ENCODE measurements at places on chromosomes 16 and 17. TPM values are rescaled to one million over a fixed set of nuclear protein-coding genes. Genes with fewer than 3 reads are reported as not detected.

The DUS2 gene
- 15.4 TPM for total RNA-seq

The HSPB9 gene
- total RNA-seq, result not detected

The TMEM235 gene
- not detected for total RNA-seq

The UTS2R gene
- not detected for total RNA-seq

The CETP gene
- not detected for total RNA-seq

The DPEP1 gene
- not detected for total RNA-seq

The KRT31 gene
- total RNA-seq, result not detected

The GLTPD2 gene
- not detected for total RNA-seq

The ATP6V0A1 gene
- total RNA-seq, result 11.8 TPM

The OR4D1 gene
- not detected for total RNA-seq

- no peak for DNase-seq
Observed at GRCh38 chr17:56373981-56374833, 219.3 kb upstream of the NOG start.

DNA sequence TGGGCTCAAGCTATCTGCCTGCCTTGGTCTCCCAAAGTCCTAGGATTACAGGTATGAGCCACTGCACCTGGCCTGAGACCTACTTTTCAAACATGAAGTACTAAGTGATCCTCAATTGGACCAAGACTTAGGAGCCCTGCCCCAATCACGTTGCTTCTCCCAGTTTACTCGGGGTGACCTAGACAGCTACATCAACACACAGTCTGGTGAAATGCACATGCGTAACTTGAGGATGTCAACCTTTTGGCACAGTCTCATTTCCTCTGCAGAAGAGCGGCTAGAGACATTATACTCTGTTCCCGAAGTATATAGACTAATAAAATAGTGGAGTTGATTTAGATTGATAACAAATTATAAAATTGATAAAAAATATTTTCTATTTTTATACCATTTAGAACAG lies 17.1 kb downstream of the FTO start:
- no peak for DNase-seq

- DNase-seq, result no peak
Observed at GRCh38 chr16:74199066-74199841, 97.4 kb upstream of the PSMD7 start.

DNA sequence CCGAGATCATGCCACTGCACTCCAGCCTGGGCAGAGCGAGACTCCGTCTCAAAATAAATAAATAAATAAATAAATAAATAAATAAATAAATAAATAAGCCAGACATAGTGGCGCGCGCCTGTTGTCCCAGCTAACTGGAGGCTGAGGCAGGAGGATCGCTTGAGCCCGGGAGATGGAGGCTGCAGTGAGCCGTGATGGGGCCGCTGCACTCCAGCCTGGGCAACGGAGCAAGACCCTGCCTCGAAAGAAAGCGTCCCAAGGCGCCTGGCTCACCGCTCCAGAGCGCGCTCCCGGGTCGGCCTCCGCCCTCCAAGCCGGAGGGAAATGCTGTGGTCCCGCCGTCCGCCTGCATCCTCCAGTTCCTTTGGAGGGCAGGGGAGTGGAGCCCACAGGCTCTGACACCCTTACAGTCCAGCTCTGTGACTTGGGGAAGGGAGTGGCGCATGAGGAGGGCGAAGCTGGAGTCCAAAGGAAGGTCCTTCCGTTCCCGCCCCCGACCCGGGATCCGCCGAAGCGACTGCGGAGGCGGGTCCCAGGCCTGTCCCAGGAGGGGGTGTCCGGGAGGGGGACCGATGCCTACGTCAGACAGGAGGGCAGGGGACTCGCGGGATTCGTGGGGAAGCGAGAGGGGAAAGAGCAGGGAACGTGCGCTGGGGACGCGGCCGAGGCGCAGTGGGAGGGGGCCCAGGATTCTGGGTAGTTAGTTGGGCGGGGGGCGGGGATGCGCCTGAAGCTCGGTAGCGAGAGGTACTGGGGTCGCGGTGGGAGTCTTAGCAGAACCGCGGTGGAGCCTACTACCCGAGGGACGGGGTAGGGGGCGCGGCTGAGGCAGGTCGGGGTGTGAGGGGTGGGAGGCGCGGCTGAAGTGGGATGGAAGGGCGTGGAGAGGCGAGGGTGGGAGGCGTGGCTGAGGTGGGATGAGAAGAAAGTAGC lies 8.4 kb upstream of the TRPV2 start:
- DNase-seq, result no peak

- DNase-seq, result no peak
Observed at GRCh38 chr17:74832421-74832820, 27.3 kb downstream of the GRIN2C start.

DNA sequence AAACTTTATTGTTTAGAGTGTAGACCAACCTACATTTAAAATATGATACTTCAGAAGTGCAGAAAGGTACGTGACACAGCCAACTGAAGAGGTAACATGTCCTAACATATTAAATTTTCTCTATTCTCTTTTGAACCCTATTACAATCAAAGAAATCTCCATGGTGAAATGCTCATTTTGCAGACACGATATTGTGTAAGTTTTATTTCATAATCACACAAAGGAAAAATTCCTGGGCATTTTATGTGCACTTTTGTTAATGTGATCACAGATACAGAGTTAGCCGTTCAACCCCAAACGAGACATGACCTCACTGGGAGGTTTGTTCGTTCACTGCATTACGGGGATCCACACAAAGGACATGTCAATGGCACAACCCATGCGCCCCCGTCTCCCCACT lies 21.8 kb downstream of the KCNJ16 start:
- DNase-seq, result no peak

DNA sequence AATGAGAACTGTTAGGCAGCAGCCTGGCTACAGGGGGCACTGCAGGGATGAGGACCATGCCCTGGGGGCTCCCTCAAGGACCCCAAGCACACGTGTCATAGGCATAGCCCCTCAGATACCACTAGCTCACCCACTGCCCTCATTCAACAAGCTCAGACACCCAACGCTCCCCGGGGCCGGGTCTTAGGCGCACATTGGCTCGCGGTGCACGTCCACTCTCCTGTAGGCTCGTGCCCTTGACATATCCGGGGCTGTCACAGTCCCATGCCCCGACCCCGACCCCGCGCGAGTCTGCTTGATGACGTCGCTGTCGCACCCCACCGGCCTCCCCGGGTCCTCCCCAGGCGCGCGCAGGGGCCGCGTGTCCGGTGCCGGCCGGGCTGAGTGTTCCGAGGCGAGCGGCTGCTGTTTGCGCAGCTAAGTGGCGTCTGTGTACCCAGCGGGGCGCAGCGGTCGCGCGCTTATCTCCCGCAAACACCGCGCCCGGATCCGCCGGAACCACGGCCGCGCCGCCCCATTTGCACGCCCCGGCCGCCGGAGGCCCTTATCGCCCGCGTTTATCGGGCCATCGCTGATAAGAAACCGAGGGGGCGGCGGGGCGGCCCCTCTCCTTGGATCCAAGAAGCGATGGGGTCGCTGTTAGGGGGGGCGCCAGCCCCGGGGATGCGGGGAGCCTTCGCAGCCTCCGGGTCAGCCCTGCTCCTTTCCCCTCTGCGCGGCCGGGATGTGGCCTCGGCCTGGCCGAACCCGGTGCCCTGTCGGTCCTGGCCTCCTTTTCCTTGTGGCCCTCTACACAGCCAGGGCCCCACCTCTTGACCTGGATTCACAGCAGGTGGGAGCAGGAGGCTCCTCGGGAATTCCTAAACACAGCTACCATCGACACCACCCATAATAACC lies 20.7 kb upstream of the NAGS start:
- DNase-seq, result no peak

- no peak for DNase-seq
Observed at GRCh38 chr16:88747588-88748301, 37.3 kb downstream of the PIEZO1 start.

GRCh38 chr17:77527836-77528505 lies 387.2 kb downstream of the SEC14L1 start:
- no peak for DNase-seq

DNA sequence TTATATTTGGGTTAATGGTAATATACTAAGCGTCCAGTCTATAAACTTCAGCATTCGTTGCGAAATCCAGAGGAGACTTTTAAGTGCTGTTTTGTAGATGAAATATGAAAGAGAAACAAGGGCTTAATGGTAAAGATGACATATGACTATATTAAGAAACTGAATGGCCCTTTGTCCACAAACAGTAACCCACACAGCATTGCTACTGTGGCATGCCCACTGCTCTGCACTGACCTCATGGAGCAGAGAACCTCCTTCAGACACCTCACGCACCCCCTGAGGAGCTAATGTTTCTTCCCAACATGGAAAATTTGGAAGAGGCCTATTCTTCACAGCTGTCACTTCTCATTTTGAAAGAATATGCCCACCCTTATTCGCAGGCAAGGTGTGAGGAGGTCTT lies 26.7 kb downstream of the ASPA start:
- no peak for DNase-seq

GRCh38 chr16:3912897-3913296 lies 32.4 kb upstream of the CREBBP start:
- DNase-seq, result no peak

DNA sequence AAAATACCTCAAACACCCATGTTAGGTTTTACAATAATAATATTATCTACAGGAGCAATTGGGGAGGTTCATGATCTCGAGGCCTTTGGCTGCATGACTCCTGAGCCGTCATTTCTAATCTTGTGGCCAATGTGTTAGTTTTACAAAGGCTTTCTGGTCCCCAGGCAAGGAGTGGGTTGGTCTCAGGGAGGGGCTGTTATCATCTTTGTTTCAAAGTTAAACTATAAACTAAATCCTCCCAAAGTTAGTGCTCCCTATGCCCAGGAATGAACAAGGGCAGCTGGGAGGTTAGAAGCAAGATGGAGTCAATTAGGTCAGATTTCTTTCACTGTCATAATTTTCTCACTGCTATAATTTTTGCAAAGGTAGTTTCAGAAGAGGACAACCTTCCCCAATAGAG lies 9.1 kb upstream of the CCL5 start:
- no peak for DNase-seq

GRCh38 chr16:81214745-81215166 lies 23.7 kb upstream of the BCO1 start:
- peak; percentile 36 for DNase-seq

DNA sequence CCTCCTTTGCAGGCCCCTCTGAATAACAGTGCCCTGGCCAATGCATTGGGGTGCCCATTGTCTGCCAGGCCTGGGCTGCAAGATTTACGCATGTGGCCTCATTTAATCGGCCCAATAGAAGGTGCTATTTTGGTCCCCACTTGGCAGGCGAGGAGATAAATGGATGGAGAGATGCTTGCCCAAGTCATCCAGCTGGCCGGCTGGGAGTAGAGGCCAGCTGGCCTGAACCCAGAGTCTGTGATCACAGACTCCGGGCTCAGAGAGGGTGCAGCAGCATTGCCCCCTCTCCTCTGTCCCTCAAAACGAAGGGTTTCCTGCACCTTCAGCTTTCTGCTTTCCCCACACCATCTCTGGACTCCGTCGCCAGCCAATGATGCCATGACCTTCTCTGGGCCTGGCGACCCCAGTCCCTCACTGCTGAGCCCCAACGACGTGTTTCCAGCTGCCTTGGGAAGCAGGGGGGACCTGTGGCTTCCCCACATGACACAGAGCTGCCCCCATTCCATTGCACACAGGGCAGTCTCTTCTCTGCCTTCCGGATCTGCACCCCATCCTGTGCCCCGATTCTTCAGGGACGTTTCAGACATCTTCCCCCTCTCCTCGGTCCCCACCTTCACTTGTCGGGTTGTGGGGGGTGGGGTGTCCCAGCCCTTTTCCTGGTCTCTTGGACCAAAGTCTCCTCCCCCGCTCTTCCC lies 3.5 kb upstream of the ADGRG1 start:
- DNase-seq, result no peak

- no peak for DNase-seq
Observed at GRCh38 chr17:4100883-4101756, 41.7 kb downstream of the ZZEF1 start.

DNA sequence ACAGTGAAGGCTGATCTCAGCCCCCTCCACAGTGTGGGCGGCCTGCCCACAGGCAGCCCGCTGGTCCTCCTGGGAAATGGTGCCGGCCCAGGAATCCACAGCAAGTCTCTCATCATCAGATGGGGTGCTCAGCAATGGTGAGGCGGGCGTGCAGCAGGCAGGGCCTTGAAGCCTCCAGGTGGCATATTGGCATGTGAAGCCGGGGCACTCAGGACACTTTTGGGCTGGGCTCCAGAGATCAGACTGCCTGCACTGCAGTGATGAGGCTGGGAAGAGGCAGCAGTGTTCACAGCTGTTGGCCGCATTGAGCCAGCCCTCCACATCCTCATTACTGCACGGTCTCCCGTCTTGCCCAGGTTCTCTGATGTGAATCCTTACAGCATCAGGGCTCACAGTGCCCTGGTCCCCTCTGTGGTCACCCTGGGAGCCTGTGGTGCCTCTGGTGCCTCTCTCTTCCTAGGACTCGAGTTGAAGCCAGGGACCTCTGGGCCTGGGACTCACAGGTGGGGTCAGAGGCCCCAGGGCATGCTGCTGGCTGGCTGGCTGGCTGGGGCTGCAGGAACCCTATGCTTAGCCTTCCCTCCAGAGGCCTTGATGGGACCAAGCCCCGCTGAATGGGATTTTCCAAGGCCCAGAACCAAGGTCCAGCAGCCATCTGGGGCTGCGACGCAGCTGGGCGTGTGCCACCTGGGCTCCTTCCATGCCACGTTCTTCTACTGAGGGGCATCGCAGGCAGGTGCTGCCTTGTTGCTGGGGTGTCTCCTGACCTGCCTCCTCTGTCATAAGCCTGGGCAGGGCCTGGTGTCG lies 48.6 kb downstream of the TNFRSF13B start:
- no peak for DNase-seq

GRCh38 chr17:17182598-17183136 lies 23.5 kb downstream of the PLD6 start:
- DNase-seq, result no peak

GRCh38 chr17:63349478-63350000 lies 96.6 kb downstream of the CYB561 start:
- no peak for DNase-seq

DNA sequence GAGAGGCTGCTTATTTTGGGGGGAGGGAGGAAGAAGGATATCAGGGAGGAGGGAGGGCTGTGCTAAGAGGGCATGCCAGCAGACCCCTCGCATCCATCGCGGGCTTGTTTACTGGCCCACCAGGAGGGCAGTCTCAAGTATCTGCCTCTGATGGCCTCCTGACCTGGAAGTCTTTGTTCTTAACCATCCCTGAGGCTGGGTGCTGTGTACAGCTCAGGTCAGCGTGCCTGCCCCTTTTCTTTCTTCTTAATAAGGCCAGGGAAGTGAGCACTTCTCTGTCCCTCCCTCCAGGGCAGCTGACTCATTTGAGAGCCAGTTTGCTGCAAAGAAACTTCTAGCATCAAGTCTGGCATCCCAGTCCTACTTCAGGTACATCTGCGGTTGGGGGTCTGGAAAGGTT lies 157.0 kb downstream of the CCDC182 start:
- DNase-seq, result no peak

- no peak for DNase-seq
Observed at GRCh38 chr16:73043828-73044467, 4.0 kb downstream of the ZFHX3 start.
